ENCODE measurements at places on chromosomes 7 and 10.

DNA sequence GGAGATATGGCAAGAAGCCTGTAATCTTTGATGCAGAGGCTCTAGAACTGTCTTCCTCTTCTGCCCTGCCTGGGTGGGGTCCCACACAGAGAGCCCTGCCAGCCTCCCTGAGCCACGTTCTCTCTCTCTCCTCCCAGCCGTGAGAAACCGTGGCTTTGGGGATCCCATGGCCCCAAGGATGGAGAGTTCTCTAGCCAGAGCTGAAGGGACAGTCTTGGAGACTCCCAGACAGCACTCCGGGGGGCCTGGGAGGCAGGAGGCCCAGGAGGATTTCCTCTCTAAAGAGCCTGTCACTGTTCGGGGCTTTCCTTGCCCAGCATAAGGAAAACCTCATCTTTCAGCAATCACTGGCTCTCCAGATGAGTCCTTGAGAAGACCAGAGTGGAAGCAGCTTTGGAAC, 227.1 kb downstream of the ARHGAP12 start:
- DNase-seq: no peak

DNA sequence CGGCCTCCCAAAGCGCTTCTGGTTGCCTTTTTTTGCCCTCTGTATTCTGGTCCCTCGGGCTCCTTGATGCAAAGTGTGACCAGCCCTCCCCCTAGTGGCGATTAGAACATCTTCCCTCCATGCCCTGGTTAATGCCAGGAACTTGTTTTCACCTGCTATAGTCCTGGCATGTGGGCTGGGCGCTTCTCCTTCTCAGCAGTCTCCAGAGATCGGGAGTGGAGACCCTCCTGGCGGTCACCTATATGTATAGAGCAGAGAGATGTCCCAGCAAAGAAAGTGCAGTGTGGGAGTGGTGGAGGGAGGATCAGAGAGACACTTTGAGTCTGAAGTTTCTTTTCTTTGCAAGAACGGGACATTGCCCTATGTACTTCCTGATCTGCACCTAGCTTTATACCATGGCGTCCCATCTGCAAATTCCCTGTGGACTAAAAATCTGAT, 264.1 kb downstream of the OTUD1 start:
- peak; percentile 60 for DNase-seq

- DNase-seq: no peak
Measured at GRCh38 chr7:95901006-95901405, 128.7 kb downstream of the DYNC1I1 start.

GRCh38 chr7:106813705-106814305, 51.3 kb upstream of the PIK3CG start:
- DNase-seq: no peak

DNA sequence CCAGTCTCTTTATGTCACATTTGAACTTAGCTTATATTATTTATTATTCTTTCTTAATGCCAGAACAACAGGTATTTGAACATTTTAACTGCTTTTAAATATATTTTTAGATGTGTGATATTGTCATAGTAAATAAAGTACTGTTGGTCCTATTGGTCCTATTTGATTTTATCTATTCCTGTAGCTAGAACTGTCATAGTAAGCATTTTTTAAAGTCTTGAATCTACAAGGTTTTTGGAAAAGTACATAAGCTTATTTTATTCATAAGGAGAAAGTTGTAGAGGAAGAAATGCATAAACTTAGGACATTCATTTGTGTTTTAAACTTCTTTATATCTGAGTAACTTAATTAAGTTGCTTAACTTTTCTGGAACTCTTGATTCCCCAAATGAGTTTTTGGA, 136.0 kb downstream of the PHF14 start:
- no peak for DNase-seq

DNA sequence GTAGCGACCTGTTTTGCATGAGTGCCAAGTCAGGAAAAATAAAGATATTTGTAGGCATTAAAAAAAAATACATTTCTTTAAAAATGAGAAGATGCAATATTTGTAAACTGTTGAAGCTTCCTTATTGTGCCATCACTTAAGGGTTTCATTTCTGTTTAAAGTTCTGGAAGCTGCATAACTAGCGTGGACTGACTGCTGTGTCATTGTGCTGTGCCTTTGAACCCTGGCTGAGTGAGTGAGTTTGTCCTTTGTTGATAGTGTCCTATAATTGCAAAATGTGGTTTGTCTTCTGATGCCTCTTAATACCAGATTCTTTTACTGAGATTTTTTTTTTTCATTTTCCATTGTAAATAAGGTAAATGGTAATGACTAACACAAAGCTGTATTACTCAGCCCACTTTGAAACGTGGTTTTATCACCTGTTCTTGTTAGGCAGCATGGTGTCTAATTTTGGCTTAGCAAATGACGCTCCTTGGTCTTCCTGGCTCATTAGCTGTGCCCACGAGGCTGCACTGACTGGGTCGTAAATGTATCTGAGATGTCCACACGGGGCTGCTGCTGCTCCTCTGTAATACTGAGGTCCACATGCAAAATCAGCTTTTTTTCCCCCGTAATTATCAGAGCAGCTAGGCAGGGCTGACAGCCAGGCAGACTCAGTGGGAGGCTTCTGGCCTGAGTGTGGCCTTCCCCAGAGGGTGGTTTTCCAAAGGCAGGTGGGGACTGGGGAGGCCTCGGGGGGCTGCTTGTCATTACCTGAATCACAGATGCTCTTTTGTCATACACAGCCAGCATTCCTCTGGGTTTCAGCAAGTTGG, 14.8 kb downstream of the ZSCAN25 start:
- DNase-seq: peak; percentile 57

- no peak for DNase-seq
Measured at GRCh38 chr10:77669892-77670291, 32.3 kb upstream of the KCNMA1 start.

GRCh38 chr7:117011419-117012260, 58.3 kb downstream of the ST7 start:
- no peak for DNase-seq

DNA sequence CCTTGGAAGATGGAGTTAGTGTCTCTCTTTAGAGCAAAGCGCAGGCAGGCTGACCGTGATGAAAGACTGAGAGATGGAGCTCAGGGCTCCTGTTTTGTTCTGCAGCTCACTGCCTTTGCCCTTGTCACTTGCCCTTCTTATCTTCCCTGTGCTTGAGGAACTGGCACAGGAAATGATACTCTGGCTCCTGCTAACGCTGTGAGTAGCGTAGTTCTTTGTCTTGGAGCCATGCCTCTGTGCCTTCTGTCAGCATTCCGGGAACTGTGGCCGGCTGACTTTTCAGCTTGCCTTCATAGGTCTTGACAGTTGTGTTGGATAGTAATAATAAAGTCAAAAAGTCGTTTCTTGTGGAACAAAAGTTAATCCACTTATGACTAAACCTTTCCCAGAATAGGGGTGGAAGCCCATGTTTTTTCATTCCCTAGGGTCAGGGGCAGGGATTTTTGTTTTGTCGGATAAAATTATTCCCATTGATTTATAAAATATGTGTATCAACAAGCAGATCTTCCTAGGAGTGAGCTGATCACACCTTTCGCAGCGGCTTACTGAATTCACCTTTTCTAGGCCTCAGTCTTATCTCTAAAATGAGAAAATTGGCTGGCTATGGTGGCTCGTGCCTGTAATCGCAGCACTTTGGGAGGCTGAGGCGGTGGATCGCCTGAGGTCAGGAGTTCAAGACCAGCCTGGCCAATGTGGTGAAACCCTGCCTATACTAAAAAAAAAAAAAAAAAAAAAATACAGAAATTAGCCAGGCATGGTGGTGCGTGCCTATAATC, 16.6 kb upstream of the TMEM236 start:
- DNase-seq: no peak

- peak; percentile 68 for DNase-seq
Measured at GRCh38 chr7:55571511-55572377, 558 bp downstream of the VOPP1 start.
